ENCODE measurements at places on chromosomes 3 and 15.

DNA sequence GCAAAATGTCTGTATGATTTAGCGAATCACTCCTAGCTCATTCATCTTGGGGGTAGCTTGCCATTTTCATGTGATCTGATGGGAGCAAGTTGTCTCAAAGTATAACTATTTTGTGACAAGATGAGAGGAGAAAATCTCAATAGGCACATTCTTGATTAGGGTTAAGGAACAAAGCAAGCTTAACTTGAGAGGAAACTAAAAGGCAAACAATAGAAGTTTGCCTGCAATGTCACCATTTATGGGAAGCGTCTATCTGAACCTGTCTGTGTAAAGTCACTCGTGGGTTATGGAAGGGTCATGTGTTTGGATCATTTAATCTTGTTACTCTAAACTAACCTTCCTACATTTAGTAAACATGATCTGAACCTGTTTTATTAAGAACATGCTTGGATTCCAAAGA is 232.5 kb downstream of the CDIN1 start:
- DNase-seq, result no peak

DNA sequence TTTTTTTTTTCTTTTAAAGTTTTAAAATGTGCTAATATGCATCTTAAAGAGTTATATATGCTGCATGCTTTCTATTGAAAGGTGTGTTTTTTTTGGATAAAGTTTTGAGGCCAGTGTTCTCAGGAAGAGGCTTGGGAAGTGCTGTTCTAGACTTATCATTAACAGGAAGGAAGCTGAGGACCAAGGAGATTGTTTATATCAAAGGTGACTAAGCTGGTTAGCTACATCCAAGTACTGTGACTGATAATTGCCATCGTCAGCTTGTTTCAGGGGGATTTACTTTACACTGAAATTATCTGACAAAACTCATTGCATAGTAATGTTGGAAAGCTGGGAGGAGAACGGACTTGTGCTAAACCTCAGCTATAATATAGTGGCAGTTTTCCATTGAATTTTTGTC is 36.3 kb upstream of the UTS2B start:
- DNase-seq, result no peak

- DNase-seq, result no peak
Measured at GRCh38 chr3:15896500-15896899, 98.7 kb upstream of the ANKRD28 start.

DNA sequence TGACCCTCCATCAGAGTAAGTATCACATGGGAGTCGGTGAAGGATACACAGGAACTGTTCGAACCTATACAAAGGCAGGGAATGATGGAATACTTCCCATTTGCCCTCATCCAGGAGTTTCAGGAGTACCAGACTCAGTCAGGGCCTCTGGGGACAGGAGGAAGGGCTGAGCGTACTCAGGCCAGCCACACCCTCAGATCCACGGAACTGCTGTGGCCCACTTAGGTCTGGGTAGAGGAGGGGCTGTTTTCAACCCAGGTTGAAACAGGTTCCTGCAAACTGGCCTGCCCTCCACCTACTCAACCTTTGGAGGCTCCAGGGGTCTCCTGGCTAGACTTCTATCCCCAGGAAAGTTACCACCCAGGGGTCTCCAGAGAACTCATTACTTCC is 6.7 kb upstream of the IGDCC3 start:
- no peak for DNase-seq

GRCh38 chr3:186609247-186609868 is 3.5 kb upstream of the AHSG start:
- DNase-seq, result peak; percentile 24

- no peak for DNase-seq
Measured at GRCh38 chr15:43901495-43901894, 74.7 kb downstream of the WDR76 start.

DNA sequence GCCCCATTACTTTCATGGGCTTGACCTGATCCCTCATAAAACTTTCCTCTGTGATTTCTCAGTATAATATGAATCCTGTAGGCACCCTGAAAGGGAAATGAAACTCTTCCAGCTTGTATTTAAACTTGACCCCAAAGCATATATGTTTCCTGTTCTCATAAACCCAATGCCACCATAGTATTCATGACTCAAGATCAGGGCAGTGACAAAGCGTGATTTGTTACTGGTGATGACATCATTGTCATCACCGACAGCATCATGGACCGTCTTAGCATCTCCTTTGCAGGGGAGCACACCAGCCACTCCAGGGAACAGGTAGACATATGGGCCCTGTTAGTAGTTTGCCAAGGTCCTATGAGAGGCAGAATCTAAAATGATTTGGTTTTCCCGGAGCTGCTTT is 741.2 kb downstream of the NR2F2 start:
- no peak for DNase-seq

GRCh38 chr3:194354315-194354714 is 3.2 kb upstream of the CPN2 start:
- no peak for DNase-seq

DNA sequence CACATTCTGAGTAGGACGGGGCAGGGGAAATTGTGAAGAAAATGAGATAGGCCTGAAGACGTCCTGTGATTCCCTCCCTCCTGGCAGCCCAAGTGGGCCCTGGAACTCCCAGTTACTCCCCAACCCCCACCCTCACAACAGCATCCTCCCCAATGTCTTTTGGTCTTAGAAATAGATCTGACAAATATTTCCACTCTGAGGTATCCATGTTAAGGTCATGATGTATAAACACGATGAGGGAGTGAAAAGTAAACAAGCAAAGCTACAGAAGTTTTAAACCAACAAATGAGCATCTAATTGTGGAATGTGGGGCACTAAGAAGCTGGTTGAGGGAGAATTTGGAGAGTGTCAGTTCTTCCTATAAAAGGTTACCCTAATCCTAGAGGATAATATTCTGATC is 103.7 kb upstream of the AADACL2 start:
- no peak for DNase-seq

- DNase-seq, result no peak
Measured at GRCh38 chr15:58178668-58179067, 40.5 kb downstream of the AQP9 start.

GRCh38 chr15:99731336-99732123 is 1.7 kb downstream of the LYSMD4 start:
- peak; percentile 27 for DNase-seq

GRCh38 chr3:64888165-64888564 is 200.4 kb upstream of the ADAMTS9 start:
- no peak for DNase-seq

DNA sequence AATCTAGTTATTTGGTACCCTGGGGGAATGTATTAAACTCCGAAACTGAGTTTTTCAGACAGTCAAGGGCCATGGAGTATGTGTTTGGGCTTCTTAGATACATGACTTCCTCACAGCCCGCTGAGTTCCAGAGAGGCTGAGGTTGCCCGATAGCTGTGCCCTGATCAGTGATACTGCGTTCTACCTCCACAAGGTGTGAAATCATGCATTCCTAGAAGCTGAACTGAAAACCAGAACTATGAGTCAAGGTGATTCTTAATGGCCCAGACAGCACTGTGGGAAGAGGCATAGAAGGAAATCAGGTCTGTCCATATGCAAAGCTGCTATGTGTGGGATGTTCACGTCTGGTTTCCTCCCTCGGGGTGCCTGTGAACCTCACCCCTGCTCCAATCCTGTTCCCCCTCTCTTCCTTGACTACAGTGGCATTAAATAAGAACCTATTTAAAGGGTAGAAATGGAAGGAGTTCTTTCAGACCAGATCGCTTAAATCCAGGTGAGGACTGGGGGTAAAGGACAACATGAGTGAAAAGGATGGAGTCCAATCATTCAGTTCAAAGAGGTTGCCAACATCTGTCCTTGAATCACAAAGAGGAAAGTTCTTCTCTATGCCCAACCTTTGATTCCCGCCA is 74.3 kb downstream of the MYO1E start:
- no peak for DNase-seq

DNA sequence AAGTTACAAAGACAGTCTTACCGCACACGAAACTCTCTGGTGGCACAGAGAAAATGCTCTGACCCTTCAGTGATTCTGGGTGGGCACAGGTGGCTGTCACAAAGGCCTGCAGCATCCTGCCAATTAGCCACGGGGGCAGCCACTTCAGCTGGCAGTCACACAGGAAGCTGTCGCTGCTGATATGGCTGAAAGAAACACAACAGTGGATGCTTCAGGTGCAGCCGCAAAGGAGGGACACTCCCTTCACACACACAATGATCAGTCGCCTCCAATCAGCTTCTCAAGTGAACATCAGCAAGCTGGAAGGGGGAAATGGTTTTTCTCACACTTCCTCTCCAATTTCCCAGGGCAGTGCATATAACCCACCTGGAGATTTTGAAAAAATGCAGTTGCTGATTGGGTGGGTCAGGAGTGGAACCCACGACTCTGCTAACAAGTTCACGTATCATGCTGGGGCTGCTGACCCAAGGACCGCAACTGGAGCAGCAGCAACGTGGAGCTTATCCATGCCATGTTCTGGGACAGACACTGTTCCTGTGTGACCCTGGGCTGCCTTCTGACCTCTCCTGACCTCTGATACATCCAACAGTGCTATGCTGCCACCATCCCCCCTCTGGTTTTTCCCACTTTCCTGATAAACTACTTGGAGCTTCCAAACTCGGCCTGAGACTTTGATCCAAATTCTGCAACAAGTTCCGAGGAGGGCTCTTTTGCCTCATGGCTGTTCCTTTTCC is 106.6 kb downstream of the LRIG1 start:
- no peak for DNase-seq

DNA sequence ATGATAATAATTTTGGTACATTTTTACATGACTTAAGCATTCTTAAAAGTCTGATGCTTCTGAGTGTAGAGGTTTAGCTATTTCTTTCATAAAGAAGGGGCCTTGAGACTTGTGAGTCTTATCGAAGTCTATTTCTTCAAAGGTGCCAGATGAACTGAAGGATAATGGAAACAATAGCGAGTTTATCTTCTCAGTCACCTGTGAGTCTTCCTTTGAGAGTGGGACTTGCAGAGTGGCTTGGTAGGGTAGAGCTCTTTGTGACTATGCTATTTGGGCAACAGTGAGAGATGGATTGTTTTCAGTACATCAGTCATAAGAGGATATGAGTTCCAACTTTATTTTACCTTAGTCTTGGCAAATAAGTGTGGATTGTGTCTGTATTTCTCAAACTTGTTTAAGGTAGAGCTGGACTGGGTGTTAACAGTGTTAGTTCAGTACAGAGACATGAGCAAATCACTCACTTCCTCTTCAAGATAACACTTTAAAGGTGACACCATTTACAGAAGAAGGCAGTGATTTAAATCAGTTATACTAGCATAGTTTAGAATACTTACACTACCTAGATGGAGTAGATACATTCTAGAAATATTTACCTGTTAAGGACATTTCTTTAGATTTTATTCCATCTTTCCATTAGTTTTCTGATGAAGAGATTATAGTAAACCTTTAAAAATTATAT is 3.2 kb downstream of the AKAP13 start:
- no peak for DNase-seq

Data from KBM-7 (cell line).